Activated T-cell treated with anti-CD3 and anti-CD28 coated beads, Interleukin-2, amount 50 U/mL, for 72 hours (primary cell): ENCODE measurements at places on chromosomes 6 and 20.

- no peak overlapping the region for H3K27ac ChIP-seq
- no peak overlapping the region for H3K4me3 ChIP-seq
- no peaks in the 10 kb centered on the region for H3K4me1 ChIP-seq
These were observed 166.3 kb upstream of the PMEPA1 start for GRCh38 chr20:57876163-57876562.

GRCh38 chr6:138211048-138211581, 7.2 kb downstream of the PBOV1 start:
- H3K27ac ChIP-seq: no peak overlapping the region
- H3K4me1 ChIP-seq: no peaks in the 10 kb centered on the region
- peaks cover 28% of the 10 kb centered on the region for H3K27me3 ChIP-seq
- DNase-seq: no peak

- H3K4me1 ChIP-seq: peaks cover 70% of the 10 kb centered on the region
- H3K27ac ChIP-seq: peak overlapping the region; percentile 81
- DNase-seq: no peak
- peak overlapping the region; percentile 15 for H3K4me3 ChIP-seq
- H3K36me3 ChIP-seq: no peaks in the 10 kb centered on the region
These were observed 31.9 kb upstream of the FUCA2 start for GRCh38 chr6:143543435-143543834.

GRCh38 chr6:38755207-38755606, 40.1 kb downstream of the DNAH8 start:
- H3K27me3 ChIP-seq: peaks cover 11% of the 10 kb centered on the region
- H3K4me1 ChIP-seq: peaks cover 12% of the 10 kb centered on the region
- H3K36me3 ChIP-seq: peaks cover 3% of the 10 kb centered on the region
- no peak overlapping the region for H3K27ac ChIP-seq
- H3K4me3 ChIP-seq: no peak overlapping the region

DNA sequence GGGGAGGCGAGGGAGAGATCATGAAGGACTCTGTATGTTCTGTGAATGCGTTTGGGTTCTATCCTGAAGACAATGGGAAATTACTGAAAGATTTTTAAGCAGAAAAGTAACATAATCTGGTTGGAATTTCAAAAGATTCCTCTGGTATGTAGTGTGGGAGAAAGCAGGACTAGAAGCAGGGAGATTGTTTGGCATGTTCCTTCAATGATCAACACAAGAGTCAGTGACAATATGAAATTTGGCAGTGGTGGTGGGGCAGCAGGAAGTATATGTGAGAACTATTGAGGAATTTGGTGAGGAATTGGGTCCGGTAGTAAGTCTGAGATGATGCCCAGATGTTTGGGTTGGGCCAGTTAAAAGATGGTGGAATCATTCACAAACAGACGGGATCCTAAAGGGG, 348.7 kb downstream of the CD83 start:
- no peak overlapping the region for H3K4me3 ChIP-seq
- no peak for DNase-seq
- peaks cover 1% of the 10 kb centered on the region for H3K4me1 ChIP-seq
- H3K27ac ChIP-seq: no peak overlapping the region
- no peaks in the 10 kb centered on the region for H3K27me3 ChIP-seq

DNA sequence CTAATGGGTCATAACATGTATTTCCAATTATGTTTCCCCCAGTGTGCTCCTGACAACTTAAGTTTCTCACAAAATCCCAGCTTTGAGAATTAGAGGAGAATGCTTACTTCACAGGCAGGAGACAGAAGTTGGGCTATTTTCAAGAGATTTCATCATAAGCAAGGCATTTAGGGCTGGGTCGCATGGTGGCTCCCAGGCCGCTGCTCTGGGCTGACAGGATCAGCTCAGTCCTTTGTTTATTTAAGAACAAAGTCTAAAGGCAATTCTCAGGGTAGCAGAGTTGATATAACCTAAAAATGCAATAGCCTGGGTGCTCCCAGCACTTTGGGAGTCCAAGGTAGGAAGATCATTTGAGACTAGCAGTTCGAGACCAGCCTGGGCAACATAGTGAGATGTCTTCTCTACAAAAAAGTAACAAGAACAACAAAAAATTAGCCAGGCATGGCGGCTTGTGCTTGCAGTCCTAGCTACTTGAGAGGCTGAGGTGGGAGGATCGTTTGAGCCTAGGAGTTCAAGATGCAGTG, 10.9 kb downstream of the FOXQ1 start:
- no peaks in the 10 kb centered on the region for H3K4me1 ChIP-seq
- peaks cover 44% of the 10 kb centered on the region for H3K27me3 ChIP-seq
- H3K36me3 ChIP-seq: peaks cover 2% of the 10 kb centered on the region
- H3K4me3 ChIP-seq: no peak overlapping the region
- H3K27ac ChIP-seq: no peak overlapping the region
- no peak for DNase-seq

- DNase-seq: no peak
- H3K4me3 ChIP-seq: no peak overlapping the region
- H3K27me3 ChIP-seq: peaks cover under 1% of the 10 kb centered on the region
- H3K27ac ChIP-seq: no peak overlapping the region
These were observed 51.5 kb upstream of the PTPRT start for GRCh38 chr20:43241057-43241702.

DNA sequence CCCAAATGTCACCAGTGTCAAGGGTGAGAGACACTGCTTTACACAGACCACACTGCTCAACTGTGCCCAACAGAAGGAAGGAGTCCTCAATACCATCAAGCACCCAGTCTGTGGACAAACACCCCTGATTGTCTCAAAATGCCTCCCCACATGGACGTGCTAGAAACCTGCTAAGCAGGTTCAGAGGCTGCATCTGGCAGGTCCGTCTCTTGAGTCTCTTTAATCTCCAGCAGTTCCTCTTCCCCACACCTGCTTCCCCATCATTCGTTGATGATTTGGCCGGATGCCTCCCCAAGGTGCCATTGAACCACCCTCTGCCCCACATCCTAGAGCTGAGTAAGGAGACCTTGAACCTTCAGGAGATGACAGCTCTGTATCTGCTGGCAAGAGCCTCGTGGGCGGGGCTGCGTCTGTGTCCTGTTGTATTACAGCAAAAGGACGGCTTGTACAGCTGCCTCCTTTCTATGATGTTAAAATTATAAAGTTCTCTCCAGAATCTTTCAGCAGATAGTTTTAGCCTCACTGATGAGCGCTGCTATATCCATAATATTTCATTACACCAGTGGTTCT, 179.2 kb downstream of the PREX1 start:
- H3K27me3 ChIP-seq: no peaks in the 10 kb centered on the region
- H3K4me3 ChIP-seq: no peak overlapping the region
- DNase-seq: no peak

GRCh38 chr6:37531437-37532036, 31.8 kb upstream of the CCDC167 start:
- peaks cover 9% of the 10 kb centered on the region for H3K4me1 ChIP-seq
- no peak for DNase-seq
- peaks cover 11% of the 10 kb centered on the region for H3K27me3 ChIP-seq
- no peak overlapping the region for H3K27ac ChIP-seq
- no peaks in the 10 kb centered on the region for H3K36me3 ChIP-seq

DNA sequence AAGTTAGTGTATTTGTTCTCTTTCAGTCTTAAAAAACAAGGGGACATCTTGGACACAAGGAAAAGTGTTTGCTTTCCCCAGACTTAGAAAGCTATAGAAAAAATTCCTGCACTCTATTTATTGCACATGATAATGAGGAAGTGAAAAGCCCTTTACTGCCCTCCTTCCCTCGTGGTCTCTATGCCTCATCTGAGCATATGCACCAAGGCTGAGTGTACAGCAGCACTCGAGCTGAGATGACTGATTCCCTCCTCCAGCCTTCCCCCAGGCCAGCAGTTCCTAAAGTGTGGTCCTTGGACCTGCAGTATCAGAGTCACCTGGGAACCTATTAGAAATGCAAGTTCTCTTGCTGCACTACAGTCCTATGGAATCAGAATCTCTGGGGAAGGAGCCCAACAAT, 14.3 kb upstream of the LAMP5 start:
- DNase-seq: no peak
- no peaks in the 10 kb centered on the region for H3K36me3 ChIP-seq
- H3K4me3 ChIP-seq: no peak overlapping the region
- no peak overlapping the region for H3K27ac ChIP-seq
- H3K4me1 ChIP-seq: no peaks in the 10 kb centered on the region
- no peaks in the 10 kb centered on the region for H3K27me3 ChIP-seq

DNA sequence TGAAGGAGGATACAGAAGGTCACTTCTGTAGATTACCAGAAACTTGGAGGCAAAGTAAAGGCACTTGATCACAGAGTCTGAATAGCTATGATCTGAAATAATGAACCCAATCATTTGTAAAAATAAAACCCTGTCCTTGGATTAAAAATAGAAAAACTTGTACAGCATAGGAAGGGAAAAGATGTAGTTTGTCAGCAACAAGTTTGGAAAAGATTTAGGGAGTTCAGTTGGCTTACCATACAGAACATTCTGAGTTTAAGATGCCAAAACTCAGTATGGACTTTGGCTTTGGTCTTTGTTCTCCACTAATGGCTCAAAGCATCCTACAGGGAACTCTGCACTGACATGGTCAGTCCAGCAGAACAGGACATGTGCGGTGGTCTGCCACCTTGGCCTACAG, 240.6 kb downstream of the BCKDHB start:
- no peaks in the 10 kb centered on the region for H3K36me3 ChIP-seq
- no peak overlapping the region for H3K4me3 ChIP-seq
- H3K27me3 ChIP-seq: no peaks in the 10 kb centered on the region
- H3K27ac ChIP-seq: no peak overlapping the region

DNA sequence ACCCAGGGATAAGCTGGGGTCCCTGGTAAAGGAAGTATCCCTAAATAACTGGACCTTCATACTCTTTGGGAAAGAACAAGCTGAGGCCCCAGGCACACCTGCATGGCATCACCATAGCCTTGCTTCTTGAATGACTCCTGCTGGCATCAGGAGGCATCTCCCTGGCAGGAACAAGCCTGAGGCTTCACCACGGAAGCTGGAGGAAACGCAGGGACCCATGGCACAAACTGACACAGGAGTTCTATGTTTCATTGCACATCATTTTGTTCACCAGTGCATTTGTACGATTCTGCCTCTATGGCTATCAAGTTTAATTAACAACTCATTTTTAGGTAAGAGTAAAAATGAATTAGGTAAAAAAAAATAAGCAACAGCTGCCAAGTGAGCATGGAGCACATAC, 619 bp upstream of the PDE7B start:
- H3K4me3 ChIP-seq: no peak overlapping the region
- no peak overlapping the region for H3K27ac ChIP-seq
- peaks cover 39% of the 10 kb centered on the region for H3K4me1 ChIP-seq
- no peaks in the 10 kb centered on the region for H3K36me3 ChIP-seq
- no peak for DNase-seq
- H3K27me3 ChIP-seq: no peaks in the 10 kb centered on the region

DNA sequence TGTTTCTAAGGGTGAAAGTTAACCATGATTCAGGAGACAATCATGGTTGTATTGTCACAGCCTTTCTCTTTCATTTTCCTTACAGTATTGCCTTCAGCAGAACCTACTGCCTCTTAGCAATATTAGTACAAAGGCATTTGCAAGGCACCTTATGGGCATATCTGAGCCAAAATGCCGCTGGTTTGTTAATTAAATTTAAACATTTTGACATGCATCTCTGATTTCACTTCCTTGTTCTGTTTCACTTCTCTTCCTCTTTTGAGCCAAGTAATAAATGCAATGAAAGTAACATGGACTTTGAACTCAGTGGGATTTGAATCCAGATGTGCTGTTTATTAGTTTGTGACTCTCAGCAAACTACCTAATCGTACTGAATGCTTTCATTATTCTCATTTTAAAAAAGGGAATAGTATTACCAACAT, 467.4 kb upstream of the CITED2 start:
- no peaks in the 10 kb centered on the region for H3K36me3 ChIP-seq
- H3K27me3 ChIP-seq: no peaks in the 10 kb centered on the region
- H3K27ac ChIP-seq: no peak overlapping the region
- DNase-seq: no peak
- H3K4me1 ChIP-seq: no peaks in the 10 kb centered on the region

DNA sequence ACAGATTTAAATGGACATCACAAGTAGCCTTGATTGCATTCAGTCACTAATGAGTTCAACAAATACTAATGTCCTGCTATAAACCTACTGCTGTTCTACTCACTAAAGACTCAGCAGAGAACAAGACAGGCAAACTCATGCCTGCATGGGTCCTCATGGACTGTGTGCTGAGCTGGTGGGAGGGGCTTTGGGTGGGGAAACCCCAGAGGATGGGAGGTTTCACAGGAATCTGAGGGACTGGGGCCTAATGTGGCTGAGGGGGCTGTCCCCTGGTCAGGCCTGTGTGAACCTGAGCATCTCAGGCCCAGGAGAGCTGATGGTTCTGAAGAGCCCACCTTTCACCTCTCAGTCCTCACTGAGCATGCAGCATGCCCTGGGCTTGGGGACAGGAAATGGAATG, 1.4 kb downstream of the CST8 start:
- H3K36me3 ChIP-seq: peaks cover 9% of the 10 kb centered on the region
- H3K4me3 ChIP-seq: no peak overlapping the region
- peaks cover 26% of the 10 kb centered on the region for H3K27me3 ChIP-seq

GRCh38 chr6:152380993-152381898, 255.9 kb downstream of the SYNE1 start:
- H3K4me1 ChIP-seq: no peaks in the 10 kb centered on the region
- DNase-seq: no peak
- H3K4me3 ChIP-seq: no peak overlapping the region
- H3K27ac ChIP-seq: no peak overlapping the region
- peaks cover 23% of the 10 kb centered on the region for H3K27me3 ChIP-seq

DNA sequence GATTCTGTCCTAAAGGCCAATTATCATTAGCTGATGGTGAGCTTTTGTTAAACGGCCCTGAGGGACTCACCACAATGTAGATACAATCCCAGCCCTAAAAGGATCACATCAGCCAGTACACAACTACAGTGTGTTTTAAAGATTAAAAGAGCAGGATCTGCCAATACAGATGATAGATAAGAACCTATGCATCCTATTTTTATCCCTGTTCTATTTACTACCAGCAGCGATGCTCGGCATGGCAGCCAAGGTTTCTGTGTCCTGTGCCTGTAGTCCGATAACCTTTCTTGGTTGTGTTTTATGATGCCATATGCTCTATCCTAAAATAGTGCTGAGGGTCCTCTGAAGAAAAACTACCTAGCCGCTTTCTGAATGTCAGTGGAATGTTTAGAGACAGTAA, 289.4 kb downstream of the PHACTR1 start:
- no peak overlapping the region for H3K27ac ChIP-seq
- no peaks in the 10 kb centered on the region for H3K4me1 ChIP-seq
- no peak overlapping the region for H3K4me3 ChIP-seq
- no peaks in the 10 kb centered on the region for H3K36me3 ChIP-seq
- peaks cover 32% of the 10 kb centered on the region for H3K27me3 ChIP-seq
